ENCODE measurements at places on chromosomes 2 and 18. TPM values are rescaled to one million over a fixed set of nuclear protein-coding genes. Genes with fewer than 3 reads are reported as not detected.

Gene CDK15
- total RNA-seq, result not detected

DNA sequence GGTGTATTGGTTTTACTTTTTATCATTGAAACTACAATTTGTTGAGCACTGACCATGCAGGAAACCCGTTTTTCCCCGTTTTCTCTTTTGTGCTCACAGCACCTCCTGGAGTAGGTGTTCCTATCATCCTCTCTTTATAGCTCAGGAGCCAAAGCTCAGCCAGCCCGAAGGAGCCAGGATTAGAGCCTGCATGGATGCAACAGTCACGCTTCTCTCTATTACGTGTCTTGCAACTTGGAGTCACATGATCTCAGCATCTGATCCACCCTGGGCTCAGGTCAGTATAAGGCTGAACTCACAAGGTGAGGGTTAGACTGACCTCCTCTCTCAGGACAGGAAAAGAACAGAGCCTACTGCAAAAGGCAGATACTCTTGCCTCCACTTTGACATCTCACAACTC, 150.5 kb downstream of the MBP start:
- no peak for DNase-seq

Gene TANC1
- total RNA-seq, result 50.9 TPM

Gene NUP35
- 59.5 TPM for total RNA-seq

DNA sequence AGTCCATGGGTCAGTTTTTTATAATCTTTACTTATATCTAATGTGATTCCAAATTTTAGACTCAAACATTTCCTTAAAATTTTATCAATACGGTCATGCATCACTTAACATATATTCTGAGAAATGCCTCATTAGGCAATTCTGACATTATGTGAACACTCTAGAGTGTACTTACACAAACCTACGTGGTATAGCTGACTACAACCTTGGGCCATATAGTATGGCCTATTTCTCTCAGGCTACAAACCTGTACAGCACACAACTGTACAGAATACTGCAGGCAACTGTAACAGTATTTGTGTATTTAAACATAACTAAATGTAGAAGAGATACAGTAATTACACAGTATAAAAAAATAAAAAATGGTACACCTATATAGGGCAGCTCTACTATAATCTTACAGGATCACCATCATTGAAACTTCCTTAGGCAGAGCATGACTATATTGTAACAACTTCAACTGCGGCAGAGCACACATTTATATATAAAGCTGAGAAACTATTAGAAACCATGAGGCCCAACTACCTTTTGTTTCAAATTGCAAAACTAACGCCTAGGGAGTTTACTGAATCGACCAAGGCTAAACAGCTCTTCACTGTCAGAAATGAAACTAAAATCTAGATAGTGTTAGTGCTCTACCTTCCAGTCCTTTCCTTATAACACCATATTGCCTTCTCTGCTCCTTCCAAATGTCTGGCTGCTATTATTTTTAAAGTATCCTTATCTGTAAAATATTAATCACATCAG, 6.9 kb downstream of the YES1 start:
- DNase-seq, result no peak

- no peak for DNase-seq
These were observed 706.5 kb upstream of the FAM98A start for GRCh38 chr2:34305587-34305986.
